Activated T-helper 1 cell treated with anti-CD3 and anti-CD28 coated beads, Interleukin-2, amount 50 U/mL, for 16 hours (primary cell): ENCODE measurements at places on chromosomes 2 and 18.

GRCh38 chr2:236767941-236768340 is 198.3 kb downstream of the ACKR3 start:
- DNase-seq = no peak

GRCh38 chr2:233513953-233514655 is 52.5 kb downstream of the USP40 start:
- DNase-seq = no peak

DNA sequence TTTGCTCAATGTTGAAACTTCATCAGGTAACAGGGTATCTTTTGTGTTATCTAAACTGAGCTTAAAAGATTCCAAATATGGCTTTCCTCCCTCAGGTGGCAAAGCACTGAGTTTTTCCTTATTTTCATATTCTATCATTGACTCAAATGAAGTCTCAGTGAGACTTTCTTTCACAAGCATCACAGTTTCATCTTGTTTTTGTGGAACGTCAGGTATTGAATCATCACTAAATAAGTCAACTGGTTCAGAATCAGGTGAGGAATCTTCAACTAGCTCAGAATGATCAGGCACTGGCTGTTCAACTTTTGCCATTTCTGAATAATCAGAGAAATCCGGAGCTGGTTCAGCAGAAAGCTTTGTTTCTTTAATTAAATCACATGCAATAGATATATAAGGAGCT is 24.6 kb downstream of the RTN4 start:
- no peak for DNase-seq

GRCh38 chr2:235467588-235467987 is 26.3 kb upstream of the AGAP1 start:
- no peak for DNase-seq

DNA sequence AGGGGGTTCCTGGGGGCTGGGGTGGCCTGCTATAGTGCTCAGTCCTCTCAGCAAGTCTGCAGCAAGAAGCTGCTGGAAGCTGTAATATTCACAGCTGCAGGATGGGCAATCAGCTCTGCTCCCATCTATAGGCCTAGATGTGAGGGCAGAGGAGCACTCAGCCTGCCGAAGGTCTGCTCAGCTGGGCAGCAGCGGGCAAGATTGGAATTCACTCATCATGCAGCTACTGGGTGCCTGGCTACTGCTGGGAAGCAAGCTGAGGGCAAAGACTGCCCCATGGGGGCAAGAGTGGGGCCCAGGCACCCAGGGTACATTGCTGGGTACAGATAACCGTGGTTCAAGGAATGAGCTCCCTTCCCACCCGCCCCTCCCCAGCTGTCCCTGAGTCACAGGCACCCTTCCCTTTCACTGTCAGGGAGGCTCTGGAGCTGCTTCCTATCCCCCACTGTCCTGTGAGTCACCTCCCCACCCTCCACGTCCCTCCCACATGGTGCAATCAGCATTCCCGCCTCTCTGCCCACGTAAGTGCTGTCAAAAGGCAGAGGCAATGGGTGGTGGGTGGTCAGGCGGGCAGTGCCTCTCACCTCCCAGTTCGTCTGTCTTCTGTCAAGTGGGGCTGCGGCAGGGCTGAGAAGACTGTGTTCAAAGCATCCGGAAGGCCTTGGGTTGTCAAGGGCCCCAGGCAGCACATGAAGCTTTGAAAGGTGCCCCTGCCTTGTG is 169.2 kb downstream of the TRIM43 start:
- no peak for DNase-seq

DNA sequence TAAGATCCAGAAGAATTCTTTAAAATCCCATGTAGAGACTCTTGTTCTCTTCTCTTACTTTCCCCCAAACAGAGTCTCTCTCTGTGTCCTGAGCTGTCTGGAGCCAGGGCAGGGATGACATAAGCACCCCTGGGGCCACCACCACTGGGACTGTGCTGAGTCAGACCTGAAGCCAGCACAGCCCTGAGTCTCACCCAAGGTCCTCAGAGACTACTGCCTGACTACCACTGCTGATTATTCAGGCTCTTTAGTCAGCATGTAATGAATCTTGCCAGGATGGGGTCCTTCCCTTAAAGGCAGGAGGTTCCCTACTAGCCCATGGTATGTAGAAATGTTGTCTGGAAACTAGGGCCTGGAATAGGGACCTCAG is 34.9 kb upstream of the DYNC1I2 start:
- DNase-seq = no peak

- DNase-seq = no peak
Observed at GRCh38 chr2:44130441-44130840, 38.2 kb upstream of the PPM1B start.

GRCh38 chr2:114442510-114442909 is at the start of gene DPP10:
TSS of gene DPP10 (plus strand) at chr2:114442641.
- no peak for DNase-seq

DNA sequence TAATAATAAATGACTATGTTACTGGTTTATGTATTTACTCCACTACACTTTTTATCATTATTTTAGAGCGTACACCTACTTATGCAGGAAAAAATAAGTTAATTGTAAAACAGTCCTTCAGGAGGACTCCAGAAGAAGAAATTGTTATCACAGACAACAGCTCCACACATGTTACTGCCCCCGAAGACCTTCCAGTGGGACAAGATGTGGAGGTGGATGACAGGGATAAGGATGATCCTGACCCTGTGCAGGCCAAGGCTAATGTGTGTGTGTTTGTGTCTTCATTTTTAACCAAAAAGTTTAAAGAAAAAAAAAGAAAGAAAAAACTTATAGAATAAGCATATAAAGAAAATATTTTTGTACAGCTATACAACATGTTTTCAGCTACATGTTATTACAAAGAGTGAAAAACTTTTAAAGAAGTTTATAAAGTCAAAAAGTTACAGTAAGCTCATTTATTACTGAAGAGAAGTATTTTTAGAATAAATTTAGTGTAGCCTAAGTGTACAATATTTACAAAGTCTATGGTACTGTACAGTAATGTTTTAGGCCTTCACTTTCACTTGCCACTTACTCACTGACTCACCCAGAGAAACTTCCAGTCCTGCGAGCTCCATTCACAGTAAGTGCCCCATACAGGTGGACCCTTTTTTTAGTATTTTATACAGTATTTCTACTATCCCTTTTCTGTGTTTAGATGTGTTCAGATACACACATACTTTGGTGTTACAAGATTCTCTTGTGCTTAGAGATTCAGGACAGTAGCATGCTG is 7.5 kb downstream of the TGFBRAP1 start:
- DNase-seq = no peak

DNA sequence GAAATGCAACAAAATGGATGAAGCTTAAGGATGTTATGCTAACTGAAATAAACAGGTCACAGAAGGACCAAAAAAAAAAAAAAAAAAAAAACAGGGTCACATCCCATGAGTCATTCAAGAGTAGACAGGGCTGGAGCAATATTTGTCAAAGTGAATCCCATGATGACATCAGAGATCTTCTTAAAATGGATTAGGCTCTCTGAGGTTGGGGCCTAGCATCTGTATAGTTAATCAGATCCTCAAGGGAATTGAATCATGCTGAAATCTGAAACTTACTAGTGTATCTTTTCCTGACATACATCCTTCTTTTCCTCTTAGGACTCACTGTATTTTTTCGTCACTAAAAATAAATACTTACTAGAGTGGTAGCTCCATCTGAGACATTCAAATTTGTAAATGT is 380.6 kb upstream of the NXPH2 start:
- DNase-seq = no peak

GRCh38 chr2:151946899-151947812 is 118.9 kb upstream of the ARL5A start:
- no peak for DNase-seq

GRCh38 chr2:238061315-238062202 is 758 bp downstream of the SCLY start:
- no peak for DNase-seq

GRCh38 chr2:121088251-121089165 is 196.5 kb downstream of the TFCP2L1 start:
- DNase-seq = no peak

DNA sequence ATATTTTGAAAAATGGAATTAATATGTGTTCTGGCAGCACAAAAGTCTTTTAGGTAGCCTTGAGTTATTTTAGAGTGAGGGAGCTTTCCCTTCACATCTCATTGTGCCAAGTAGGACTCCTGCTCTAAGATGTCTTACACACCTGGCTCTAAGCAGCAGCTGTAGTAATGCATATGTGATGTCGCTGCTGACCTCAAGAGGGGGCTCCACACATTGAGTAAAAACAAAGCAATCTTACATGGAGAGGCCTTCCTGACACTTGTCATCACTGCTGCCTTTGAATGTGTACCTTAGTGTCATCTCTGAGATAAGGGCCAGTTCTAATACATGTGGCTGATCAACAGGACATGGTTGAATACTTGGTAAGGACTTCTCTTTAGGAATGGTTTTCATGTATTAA is 75.8 kb downstream of the ACTR3 start:
- DNase-seq = no peak

GRCh38 chr18:77359561-77360314 is 110.1 kb downstream of the GALR1 start:
- no peak for DNase-seq

DNA sequence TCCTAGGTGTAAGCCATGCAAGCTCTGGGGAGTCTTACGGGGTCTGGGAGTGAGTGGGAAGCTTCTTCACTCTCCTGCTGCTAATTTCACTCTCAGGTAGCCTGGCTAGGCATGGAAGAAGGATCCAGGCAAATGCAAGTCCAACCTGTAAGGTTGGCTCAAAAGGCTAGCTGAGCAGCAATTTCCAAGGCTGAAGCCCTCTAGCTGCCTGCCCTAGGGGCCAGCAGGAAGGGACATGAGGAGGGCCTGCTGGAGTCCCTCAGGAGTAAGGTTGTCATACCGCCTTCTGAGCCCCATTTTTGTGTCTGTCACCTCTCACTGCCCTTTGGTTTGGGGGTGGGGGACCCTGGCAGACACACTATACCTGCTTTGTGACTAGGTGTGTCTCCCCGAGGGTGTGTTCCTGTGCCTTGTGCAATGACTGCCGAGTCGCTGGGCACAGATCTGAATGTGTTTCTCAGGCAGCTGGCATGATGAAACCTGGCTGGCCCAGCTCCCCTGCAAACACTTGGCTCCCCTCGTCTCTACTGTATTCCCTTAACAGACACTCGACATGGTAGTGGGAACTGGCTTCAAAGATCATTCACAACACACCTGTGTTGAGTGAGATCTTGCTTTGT is 123.9 kb upstream of the FAM136A start:
- DNase-seq = no peak

DNA sequence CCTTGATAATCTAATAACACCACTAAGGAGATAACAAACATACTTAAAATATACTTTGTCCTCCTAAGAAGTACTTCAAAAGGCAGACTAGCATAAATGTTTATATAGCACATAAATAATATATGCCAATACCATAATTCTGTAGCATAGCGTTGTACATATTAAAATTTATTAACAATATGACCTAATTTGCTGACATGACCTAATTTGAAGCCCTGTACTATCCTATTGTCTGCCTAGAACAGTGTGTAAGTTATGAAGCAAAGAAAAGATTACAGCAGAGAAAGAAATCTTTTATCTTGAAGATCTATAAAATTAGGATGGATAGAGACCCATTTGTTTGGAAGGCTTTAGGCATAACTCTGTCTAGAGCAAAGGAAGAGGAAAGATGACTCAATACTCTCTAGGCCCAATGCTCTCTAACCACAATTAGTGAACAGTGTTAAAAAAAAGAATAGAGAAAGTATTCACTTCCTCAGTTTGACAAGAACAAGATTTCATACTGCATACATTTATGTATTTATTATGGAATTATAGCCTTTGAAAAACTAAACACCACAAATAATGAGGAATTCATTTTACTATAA is 231.3 kb downstream of the ZRANB3 start:
- no peak for DNase-seq

- DNase-seq = no peak
Observed at GRCh38 chr2:95296880-95297487, at the start of gene KCNIP3. TSS of gene KCNIP3 (plus strand) at chr2:95297347. CDS start at chr2:95297439, 92 bp downstream.

GRCh38 chr2:229350117-229350805 is 79.2 kb upstream of the PID1 start:
- no peak for DNase-seq

GRCh38 chr2:137764646-137765045 is 199.6 kb upstream of the HNMT start:
- DNase-seq = no peak

- DNase-seq = no peak
Observed at GRCh38 chr18:23877371-23877770, 137.2 kb upstream of the TTC39C start.

DNA sequence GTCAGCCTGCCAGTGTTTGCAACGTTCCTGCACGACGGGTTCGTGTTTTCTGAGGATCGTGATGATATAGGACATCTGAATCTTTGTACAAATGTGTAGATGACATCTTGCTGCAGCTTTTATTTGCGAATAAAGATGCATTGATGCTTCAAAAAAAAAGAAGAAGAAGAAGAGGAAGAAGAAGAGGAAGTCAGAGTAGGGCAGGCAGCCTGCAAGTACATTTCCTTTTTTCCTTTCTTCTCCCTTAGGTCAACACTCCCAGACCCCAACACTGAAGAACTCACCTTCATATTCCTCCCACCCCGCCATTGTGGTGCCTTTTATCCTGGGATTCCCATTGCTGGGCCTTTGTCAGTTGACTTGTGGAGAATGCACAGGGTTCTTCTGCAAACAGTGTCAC is 91.5 kb downstream of the FHOD3 start:
- DNase-seq = no peak
